ENCODE measurements at places on chromosomes 7 and 10.

DNA sequence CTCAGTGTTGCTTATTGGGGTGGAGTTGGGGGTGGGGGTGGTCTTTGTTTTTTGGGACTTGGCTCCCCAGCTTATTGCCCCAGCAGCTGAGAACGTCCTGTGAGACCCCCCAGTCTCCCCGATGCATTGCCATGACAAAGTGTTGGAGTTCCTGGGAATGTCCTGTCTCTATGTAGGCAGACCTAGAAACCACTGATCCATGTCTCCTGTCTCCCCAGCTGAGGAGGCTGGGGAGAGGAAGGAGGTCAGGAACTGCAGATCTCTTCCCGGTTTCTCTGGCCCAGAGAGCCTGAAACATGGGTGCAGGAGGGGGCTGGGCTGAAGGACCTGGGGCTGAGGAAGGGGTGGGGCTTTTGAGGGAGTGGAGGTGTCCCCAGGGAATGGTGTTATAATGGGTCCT, 80.2 kb upstream of the GTF2IRD1 start:
- no peak for DNase-seq

- DNase-seq: no peak
Observed at GRCh38 chr10:71080381-71081228, 131.8 kb upstream of the UNC5B start.

GRCh38 chr7:5320391-5320790, 37.6 kb downstream of the SLC29A4 start:
- DNase-seq: no peak

GRCh38 chr7:156160811-156161210, 348.5 kb upstream of the SHH start:
- no peak for DNase-seq

DNA sequence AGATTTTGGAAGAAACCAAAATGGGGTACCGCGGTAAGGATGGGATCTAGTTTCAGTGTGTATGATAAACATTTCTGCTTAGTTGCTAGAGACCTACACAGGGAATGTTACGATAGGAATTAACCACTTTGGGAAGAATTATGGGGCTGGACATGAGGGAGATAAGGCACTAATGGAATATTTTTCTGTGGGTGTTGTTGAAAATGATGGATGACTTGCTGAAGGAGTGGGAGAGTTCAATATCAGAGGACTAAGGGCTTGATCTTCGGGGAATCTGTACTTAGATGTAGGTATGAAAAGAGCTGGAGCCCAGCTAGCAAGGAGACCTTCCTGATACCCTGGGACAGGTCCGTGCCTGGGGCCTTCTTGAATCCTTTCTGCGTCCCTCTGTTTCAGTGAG, 303.7 kb downstream of the EXOC4 start:
- DNase-seq: no peak

- DNase-seq: no peak
Observed at GRCh38 chr10:33201056-33201780, 133.2 kb downstream of the NRP1 start.

DNA sequence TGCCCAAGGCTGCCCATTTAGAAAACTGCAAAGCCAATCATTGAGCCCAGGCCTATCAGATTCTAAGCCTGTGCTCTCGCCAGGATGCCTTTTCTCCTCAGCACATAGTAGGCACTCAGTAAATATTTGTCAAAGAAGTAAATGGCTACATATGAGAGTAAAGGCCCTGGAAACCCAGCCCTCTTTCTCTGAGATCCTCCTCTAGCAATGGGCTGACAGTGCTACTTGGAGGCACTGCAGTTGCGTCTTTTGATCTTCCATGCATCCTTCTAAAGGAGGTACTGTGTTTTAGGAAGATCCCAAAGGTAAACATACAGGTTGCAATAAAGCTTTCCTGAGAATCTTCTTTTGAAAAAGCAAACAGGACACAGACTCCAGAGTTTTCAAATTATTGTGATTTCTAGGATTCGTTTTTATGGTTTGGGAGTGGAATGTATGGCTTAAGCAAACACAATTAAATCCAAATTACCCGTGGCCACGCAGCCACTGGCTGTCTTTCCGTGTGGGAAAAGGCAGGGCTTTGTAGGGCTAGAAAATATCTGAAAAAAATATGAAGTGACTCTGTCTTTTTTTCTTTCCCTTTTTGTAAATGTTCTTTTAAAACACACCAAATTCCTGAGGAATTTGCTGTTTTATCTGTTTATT, 151.3 kb upstream of the BMPER start:
- no peak for DNase-seq

DNA sequence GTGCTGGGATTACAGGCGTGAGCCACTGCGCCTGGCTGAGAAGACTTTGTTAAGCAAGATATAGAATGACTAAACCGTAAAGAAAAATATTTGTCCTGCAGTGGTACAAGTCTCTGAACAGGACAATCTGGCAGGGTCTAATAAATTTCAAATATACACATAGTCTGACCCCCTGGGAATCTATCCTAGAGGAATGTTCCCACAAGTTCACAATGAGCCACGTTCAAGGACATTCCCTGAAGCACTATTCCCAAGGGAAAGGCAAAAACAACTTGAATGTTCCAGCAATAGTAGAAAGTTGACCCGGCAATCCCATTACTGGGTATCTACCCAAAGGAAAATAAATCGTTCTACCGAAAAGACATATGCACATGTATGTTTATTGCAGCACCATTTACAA, 82.0 kb downstream of the HIP1 start:
- DNase-seq: no peak
